ENCODE measurements at places on chromosomes 12 and 14. TPM values are rescaled to one million over a fixed set of nuclear protein-coding genes. Genes with fewer than 3 reads are reported as not detected.

- H3K27me3 ChIP-seq: no peaks in the 10 kb centered on the region
- no peaks in the 10 kb centered on the region for H3K4me1 ChIP-seq
- no peaks in the 10 kb centered on the region for H3K36me3 ChIP-seq
- DNase-seq: no peak
- H3K4me3 ChIP-seq: no peak overlapping the region
Measured at GRCh38 chr12:92194561-92194960, 48.9 kb upstream of the BTG1 start.

DNA sequence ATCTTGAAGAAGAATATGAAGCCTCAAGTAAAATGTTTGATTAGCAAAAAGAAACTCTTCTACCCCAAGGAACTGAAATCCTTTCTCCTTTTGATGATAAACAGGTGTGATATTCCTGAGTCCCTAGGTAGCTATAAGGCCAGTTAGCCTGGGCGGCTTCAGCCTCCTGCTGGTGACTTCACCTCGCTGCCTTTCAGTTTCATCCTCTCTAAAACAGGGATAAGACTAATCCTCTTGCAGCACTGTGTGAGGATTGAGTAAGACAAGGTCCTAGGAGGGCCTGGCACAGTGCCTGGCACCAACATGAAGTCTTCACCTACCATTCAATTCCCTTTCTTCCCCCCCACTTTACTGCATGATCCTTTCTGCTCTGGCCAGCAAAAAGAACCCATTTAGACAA is 42.1 kb downstream of the CIT start:
- H3K4me3 ChIP-seq: no peak overlapping the region
- no peaks in the 10 kb centered on the region for H3K27me3 ChIP-seq
- DNase-seq: no peak
- H3K4me1 ChIP-seq: no peaks in the 10 kb centered on the region
- H3K27ac ChIP-seq: no peak overlapping the region
- H3K36me3 ChIP-seq: no peaks in the 10 kb centered on the region

- no peaks in the 10 kb centered on the region for H3K4me1 ChIP-seq
- H3K4me3 ChIP-seq: no peak overlapping the region
- no peak for DNase-seq
- no peaks in the 10 kb centered on the region for H3K27me3 ChIP-seq
Measured at GRCh38 chr14:50320283-50320682, 8.2 kb downstream of the DMAC2L start.

DNA sequence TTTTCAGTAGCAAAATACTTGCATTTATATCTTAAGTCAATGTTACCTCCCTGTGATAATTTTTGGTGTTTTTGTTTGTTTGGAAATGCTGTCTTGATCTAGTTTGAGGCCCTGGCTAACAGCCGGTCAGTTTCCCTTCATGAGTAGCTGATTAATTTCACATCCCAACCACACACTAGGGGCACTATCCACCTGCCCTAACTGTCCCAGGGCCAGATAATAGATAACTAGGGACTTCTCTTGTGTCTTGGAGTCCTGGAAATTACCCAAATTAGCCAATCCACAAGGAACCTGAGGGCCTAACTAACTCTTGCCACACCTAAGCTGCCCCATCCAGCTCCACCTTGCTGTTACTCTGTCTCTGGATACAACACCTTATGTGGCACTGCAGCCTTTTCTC is 399.9 kb downstream of the FOXG1 start:
- no peaks in the 10 kb centered on the region for H3K36me3 ChIP-seq
- no peak for DNase-seq
- no peaks in the 10 kb centered on the region for H3K27me3 ChIP-seq

- DNase-seq: no peak
- no peaks in the 10 kb centered on the region for H3K27me3 ChIP-seq
- no peak overlapping the region for H3K4me3 ChIP-seq
Measured at GRCh38 chr12:82663893-82664292, 22.8 kb upstream of the TMTC2 start.

- H3K4me3 ChIP-seq: no peak overlapping the region
- no peaks in the 10 kb centered on the region for H3K27me3 ChIP-seq
- no peak for DNase-seq
- no peaks in the 10 kb centered on the region for H3K36me3 ChIP-seq
- H3K27ac ChIP-seq: no peak overlapping the region
Measured at GRCh38 chr12:123111498-123112165, 39.3 kb downstream of the PITPNM2 start.

- H3K27ac ChIP-seq: no peak overlapping the region
- H3K4me3 ChIP-seq: no peak overlapping the region
- no peaks in the 10 kb centered on the region for H3K4me1 ChIP-seq
- H3K36me3 ChIP-seq: no peaks in the 10 kb centered on the region
Measured at GRCh38 chr12:104546575-104546974, 89.8 kb downstream of the CHST11 start.

Gene TAS2R8
- total RNA-seq: not detected
